ENCODE measurements at places on chromosomes 13 and 19.

DNA sequence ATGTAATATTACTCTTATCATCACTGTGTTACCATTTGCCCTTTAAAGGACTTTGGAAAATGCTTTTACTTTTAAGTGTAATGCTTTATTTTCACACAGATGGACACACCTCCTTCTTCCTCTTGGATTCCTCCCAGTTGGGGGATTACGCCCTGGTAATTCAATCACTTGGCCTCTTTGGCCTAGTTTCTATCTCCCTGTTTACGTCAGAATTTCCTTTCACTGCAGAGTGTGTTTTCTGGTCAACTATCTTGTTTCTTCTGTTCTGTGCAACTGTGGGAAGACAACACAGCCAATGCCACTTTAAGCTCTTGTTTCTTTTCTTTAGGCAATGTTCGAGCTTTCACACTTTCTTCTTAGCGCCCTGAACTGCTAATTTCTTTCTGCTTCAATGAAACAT, 257.3 kb upstream of the MAB21L1 start:
- no peak for DNase-seq

GRCh38 chr13:30905932-30906383, at the start of gene MEDAG:
Gene MEDAG, plus strand, starts transcription at chr13:30906271. Its CDS starts 245 bp downstream, at chr13:30906516.
- peak; percentile 27 for DNase-seq

DNA sequence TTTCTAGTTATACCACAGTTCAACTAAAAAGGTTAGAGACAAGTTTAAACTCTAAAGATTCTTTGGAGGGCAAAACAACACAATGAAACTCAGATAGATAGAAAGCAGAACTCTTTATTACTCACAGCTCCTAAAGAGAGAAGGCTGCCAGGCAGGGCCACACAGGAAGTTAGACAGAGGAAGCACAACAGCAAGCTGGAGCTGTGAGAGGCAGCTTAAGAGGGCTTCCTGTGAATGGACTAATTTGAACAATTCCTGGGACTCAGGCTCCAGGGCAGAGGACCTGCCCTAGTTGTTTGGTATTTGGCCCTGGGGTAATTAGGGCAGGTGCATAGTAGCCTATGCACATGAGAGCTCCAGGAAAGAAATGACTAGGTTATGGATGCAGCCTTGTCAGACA, 803.6 kb downstream of the DIAPH3 start:
- no peak for DNase-seq

GRCh38 chr13:44474122-44474910, 100.7 kb downstream of the SERP2 start:
- DNase-seq: no peak

All from mucosa of descending colon (tissue), 3 donors.